Activated CD4-positive, alpha-beta T cell treated with anti-CD3 and anti-CD28 coated beads for 4 hours (primary cell): ENCODE measurements at places on chromosomes 13 and 19.

GRCh38 chr19:12666265-12667048, at the start of the genes MAN2B1 and WDR83:
Gene MAN2B1, minus strand, starts transcription at chr19:12666742. Its CDS starts 41 bp downstream, at chr19:12666701.
Gene WDR83, plus strand, starts transcription at chr19:12666807. Its CDS starts 2,984 bp downstream, at chr19:12669791.
- peak; percentile 82 for DNase-seq

- DNase-seq, result no peak
Measured at GRCh38 chr13:110099922-110100321, 207.0 kb downstream of the COL4A1 start.

DNA sequence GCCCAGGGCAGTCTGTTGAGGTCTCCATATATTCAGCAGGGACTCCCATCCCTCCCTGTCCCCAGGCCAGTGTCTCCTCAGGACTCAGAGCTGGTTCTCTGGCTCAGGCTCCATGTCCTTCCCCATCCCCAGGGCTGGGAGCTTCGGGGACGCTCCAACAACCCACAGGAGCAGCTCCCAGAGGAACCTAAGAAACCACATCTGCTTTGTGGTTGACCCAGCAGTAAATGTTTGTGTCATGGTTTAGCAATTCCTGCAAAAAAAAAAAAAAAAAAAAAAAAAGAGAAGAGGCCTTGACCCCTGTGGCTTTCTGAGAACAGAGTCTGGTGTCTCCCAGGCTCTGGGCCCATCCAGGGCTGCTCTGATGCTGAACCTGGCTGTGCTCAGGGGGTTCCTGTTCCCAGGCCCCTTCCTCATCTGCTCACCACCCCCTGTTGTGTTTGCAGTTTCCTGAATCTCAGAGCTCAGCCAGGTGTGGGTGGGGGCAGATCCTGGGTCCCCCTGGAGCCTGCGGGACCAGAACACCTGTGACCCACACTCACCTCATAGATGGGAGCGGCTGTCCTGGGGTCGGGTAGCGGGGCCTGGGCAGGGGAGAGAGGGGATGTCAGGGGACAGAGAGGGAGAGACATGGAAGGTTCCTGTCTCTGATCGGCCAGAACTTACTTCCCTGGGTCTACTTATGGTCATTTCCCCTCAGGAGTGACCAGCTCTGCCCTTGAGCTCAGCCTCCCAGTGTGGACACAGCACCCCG, 25.2 kb upstream of the CEACAM1 start:
- DNase-seq, result no peak

DNA sequence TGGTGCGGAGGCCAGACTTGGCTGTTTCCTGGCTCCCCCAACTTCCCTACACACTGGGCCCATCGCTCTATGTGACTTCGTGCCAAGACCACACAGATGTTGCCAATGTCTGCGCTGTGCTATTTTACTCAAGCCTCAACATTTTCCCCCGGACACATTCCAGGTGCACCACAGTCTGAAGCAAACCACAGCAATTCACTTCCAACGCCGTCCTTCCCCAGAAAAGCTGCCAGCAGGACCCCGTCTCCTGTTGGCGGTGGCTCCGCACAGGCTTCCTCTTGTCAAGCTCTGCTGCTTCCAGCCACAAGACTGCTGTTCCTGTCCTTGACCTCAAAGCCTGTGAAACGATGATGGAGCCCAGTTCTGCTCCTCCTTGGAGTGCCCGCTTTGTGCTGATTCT, 100.7 kb downstream of the CRYL1 start:
- no peak for DNase-seq

GRCh38 chr13:101289764-101290163, 126.5 kb downstream of the NALCN start:
- no peak for DNase-seq

DNA sequence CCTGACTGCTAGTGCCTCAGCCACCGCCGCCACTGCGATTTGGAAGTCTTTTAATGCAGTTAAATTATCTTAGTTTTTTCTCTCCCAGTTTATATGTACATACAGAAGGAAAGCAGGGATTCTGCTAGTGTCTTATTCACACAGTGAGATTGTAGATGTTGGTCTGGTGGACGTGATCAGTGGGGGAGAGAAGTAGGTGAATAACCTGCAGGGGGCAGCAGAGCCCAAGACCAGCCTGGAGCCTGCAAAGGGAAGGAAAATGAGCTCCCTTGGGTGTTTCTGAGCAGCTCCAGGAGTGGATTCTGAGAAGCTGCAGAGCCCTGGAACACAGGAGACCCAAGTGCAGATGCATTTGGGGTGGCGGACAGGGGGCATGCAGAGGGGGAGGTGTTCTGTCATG, 26.3 kb downstream of the ZNF844 start:
- DNase-seq, result peak; percentile 39

GRCh38 chr19:48480558-48481500, 11.7 kb downstream of the CYTH2 start:
- DNase-seq, result peak; percentile 52

GRCh38 chr13:35599384-35599783, 122.9 kb upstream of the MAB21L1 start:
- DNase-seq, result no peak

DNA sequence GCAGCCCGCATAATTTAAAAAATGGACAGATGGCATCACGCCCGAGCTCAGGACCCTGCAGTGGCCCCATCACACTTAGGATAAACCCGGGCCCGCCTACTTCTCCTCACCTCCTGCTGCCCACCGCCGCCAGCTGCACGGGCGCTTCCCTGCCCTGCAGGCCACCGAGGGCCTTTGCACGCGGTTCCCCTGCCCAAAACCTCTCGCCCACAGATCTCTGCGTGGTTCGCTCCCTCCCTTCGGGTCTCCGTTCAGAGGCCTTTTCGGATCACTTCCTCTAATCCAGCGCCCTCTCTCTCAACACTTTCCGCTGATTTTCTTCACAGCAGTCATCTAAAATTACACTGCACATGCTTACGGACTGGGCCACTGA, 1.8 kb downstream of the SHISA7 start:
- no peak for DNase-seq

GRCh38 chr19:54262066-54262465, 5.0 kb upstream of the LILRB5 start:
- no peak for DNase-seq

GRCh38 chr19:17610384-17610783, 54.9 kb downstream of the COLGALT1 start:
- no peak for DNase-seq

- no peak for DNase-seq
Measured at GRCh38 chr13:23087880-23088279, 92.9 kb upstream of the SGCG start.

DNA sequence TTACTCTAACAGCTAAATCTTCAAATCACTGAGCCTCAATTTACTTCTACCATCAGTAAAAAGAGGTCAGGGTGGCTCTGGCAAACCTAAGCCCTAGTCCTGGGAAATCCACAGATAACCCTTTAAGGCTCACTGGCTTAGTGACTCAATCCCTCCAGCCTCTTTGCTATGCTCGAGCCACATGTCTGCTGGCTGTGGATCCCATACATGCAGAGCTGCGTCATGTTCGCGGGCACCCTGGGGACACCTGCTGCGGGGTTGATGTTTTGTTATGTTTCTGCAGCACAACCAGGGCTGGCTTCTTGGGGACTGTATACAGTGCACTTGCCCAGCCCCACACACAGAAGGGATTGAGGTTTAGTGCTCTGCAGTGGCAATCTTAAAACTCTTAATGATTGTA, 41.6 kb upstream of the C13orf42 start:
- DNase-seq, result no peak

DNA sequence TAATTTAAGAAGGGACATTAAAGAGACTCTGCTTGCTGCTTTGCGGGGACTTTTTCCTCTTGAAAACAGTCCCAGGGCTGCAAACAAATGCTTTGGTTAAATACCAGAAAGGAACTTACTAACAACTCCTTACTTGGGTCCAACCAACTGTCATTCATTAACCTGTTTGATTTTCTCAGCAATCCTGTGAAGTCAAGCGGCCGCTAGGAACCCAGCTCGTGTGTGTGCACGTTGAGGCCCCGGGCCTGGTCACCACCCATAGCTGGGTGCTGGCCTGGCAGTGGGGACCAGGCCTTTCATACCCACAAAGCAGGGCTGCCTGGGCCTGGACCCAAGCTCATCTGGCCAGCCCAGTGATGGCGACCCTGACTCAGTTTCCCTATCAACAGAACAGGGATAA, 50.7 kb downstream of the C1QTNF9 start:
- no peak for DNase-seq

- peak; percentile 4 for DNase-seq
Measured at GRCh38 chr13:108495646-108496361, 133.6 kb upstream of the MYO16 start.

- DNase-seq, result no peak
Measured at GRCh38 chr13:65468628-65469027, 1761.5 kb downstream of the PCDH9 start.

DNA sequence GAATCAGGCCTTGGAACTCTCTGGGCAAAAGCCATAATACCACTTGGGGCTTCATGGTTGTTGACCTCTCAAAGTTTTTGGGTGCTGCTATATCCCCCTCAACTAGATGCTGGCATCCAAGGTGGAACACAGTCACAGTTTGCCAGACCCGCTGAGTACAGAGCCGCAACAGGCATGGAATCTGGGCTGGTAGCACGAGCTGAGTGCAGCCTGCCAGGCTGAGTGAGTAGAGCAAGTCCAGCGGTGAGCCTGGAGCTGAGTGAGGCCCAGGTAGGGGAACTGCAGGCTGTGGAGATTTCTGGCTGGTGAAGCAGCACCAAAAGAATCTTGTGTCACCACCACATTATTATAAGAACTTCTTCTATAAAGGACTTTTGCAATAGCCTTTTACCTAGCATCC, 192.6 kb downstream of the PCDH17 start:
- no peak for DNase-seq

- no peak for DNase-seq
Measured at GRCh38 chr19:18480006-18480691, 41.7 kb downstream of the ELL start.

DNA sequence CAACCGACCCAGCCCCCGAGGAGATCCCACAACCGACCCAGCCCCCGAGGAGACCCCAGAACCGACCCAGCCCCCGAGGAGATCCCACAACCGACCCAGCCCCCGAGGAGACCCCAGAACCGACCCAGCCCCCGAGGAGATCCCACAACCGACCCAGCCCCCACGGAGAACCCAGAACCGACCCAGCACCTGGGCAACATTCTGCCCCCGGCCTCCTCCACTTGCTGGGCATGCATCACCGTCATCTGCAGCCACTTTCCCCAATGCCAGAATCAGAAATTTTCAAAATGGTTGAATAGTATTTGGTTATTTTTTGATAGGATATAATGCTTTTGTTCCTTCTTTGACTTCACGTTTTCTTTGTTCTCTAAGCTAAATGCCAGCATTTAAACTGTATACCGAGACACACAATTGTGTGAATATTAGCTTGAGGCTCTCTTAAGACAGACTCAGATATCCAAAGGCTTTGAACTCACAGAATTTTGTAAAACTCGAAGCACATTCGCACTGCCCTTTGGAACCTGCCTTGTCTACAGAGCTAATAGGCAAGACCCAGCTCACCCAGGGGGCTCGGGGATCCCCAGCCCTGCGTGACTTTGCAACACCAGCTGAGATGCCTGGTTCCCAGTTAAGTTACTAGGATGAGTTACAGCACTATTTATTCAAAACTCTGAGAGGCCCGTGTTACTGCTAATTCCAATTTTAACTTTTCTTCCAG, 15.5 kb upstream of the RASA3 start:
- no peak for DNase-seq

DNA sequence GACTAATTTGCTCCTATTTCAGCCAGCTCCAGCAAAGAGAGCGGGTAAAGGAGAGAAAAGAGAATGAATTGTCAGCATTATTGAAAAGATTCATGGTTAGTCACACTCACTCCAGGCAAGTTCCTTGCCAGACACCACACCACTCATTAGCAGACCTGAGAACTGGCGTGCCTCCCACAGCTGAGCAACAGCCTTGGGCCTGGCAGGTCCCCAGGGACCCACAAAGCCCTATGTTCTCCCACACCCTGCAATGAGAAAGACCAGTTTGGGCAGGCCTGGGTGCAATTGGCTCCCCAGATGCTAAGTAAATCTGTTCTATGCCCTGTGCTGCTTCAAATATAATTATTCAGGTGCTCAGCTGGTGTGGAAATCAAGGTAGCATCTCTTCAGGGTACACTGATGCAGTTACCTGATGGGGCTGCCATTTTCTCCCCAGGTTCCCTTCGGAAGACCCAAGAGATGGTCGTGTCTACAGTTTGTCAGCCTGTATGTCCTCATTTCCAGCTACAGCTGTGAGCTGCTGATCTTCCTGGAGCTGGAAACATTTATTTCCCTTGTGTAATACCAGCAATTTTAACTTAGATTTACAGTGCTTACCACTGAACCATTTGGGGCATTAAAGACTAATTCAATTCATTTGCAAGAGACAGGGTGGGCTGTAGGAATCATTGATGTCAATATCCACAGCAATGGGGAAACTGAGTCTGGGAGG, 405.0 kb downstream of the COG6 start:
- no peak for DNase-seq

DNA sequence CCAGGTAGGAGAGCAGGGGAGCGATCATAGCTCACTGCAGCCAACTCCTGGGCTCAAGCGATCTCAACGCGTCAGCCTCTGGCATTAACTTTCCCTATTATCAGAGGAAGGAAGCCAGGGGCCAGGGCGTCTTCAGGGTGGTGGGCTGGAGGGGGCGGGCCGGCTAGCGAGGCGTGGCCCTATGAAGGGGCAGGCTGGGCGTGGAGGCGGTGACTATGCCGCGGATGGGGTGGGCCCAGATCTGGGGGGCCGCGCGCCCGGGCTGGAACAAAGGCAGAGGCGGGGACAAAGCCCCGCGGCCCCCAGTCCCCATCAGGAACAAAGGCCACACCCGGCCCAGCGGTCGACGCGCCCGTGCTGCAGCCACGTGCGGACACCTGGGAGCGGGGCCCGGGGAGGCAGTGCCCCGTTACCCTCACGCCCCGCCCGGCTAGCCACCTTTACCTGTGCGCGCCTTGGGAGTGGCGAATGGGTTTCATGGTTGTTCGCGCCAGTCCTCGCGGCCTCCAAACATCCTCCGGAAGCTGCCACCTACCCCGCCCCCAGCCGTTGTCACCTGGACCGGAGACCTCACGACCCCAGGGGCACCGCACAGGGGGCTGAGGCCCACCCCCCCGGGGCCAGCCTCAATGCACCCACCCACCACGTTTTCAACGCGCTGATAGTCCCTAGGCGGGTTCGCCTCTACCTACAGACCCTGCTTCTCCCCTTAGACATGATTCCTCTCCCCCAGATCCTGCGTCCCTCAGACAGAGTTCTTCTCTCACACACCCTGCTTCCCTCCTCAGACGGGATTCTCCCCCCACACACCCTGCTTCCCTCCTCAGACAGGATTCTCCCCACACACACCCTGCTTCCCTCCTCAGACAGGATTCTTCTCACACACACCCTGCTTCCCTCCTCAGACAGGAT, 5.4 kb upstream of the TRIM28 start:
- DNase-seq, result no peak

GRCh38 chr19:46596008-46596407, 5.1 kb upstream of the CALM3 start:
- DNase-seq, result no peak

DNA sequence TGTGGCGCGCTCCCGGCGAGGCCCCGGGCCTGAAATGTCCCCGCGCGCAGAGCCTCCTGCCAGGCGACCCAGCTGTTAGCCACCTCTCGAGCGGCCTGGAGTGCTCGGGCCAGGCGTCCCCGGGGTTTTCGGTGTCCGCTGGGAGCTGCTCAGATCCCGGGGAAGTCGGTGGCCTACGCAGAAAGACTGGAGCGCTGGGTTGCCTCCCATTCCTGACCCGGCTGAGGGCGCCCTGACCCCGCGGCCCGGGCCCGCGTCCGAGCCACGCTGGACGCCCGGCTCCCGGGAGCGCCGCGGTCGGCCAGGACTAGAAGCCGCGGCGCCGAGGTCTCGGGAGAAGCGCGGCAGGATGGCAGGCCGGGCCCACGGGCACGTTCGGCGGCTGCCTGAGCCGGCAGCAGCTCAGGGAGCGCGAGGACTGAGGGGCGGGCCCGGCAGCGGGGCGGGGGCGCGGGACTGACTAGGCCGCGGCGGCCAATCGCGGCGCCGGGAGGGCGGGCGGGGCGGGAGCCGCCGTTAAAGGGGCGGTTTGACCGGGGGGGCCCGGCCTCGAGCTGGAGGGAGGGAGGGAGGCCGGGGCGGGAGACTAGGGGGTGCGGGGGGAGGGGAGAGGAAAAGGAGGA, 1.3 kb upstream of the ZIC2 start:
- DNase-seq, result peak; percentile 51
